ENCODE measurements at places on chromosomes 7 and 10. TPM values are rescaled to one million over a fixed set of nuclear protein-coding genes. Genes with fewer than 3 reads are reported as not detected.

The FFAR4 gene
- total RNA-seq = 0.16 TPM

The FAM13C gene
- total RNA-seq = 3.1 TPM

- no peak for DNase-seq
Measured at GRCh38 chr7:86760236-86760635, 116.5 kb downstream of the GRM3 start.

DNA sequence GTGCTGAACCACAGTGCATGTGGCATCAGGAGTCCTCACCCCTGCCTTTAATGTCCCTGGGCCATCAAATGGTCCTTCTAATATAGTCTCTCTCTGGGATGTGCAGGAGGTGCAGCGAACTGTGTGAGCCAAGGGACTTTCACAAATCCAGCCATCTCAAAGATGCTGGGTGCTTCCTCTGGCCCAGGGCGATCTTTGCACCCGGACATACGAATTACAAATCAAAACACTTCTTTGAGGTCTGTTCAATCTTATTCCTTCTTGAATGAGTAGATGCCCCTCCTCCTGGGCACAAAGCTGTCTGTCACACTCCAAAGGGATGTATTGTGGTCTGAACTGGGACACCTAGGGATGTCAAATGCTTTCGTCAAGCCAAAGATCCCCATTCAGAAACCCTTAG lies 60.6 kb downstream of the VSTM4 start:
- no peak for DNase-seq

GRCh38 chr10:90665905-90666662 lies 191.8 kb downstream of the HTR7 start:
- peak; percentile 8 for DNase-seq

GRCh38 chr7:95454438-95455045 lies 19.7 kb upstream of the PON2 start:
- DNase-seq = no peak

GRCh38 chr10:191703-192518 lies 56.7 kb downstream of the ZMYND11 start:
- DNase-seq = no peak
